ENCODE measurements at places on chromosomes 2 and 18.

- DNase-seq, result no peak
Observed at GRCh38 chr2:105755895-105756294, 11.2 kb downstream of the NCK2 start.

DNA sequence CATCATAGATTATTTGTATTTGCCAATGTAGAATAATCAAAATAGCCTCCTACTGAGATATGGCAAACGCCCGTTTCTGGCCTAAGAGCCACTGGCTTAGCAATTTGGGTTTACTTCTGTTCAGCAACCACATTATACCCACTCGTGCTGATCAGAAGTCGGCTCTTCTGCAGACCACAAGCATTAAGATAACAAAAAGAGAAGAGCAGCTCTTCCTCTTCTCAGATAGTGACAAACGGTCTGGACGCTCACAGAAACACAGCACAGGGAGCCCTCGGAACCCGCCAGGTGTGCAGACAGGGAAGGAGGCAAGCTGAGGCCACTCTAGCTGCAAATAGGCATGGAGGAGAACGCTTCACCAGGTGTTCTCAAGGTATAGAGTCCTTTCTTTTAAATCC lies 164.0 kb downstream of the HDAC4 start:
- no peak for DNase-seq

GRCh38 chr2:126860385-126860784 lies 38.3 kb upstream of the TEX51 start:
- no peak for DNase-seq

- DNase-seq, result no peak
Observed at GRCh38 chr2:120291401-120292311, 39.0 kb downstream of the RALB start.

GRCh38 chr18:21760321-21760720 lies 19.7 kb downstream of the MIB1 start:
- no peak for DNase-seq

GRCh38 chr2:239818086-239818485 lies 207.1 kb downstream of the NDUFA10 start:
- DNase-seq, result no peak

GRCh38 chr2:230318190-230319121 lies 8.5 kb upstream of the SP140L start:
- DNase-seq, result no peak

DNA sequence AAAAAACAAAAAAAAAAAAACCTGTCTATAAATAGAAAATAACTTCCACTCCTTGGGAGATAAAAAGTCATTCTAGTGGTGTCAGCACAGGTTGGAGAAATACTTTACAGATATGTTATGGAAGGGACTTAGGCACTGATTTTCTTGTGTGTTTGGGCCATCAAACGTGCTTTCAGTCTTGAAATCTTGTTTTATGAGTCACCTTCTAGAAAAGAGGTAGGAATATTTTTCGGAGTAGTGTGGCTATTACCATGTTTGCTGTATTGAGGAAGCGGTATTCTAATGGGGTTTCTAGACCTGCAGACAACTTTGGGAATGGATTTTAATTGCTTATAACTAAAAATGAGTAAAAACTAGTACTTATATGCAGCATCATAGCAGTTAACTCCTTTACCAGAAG lies 12.0 kb downstream of the HNMT start:
- no peak for DNase-seq

GRCh38 chr2:64854773-64855237 lies 134.4 kb upstream of the SLC1A4 start:
- DNase-seq, result no peak

GRCh38 chr2:239598732-239599090 lies 197.9 kb upstream of the HDAC4 start:
- no peak for DNase-seq

- DNase-seq, result no peak
Observed at GRCh38 chr18:53219853-53220252, 879.9 kb downstream of the DCC start.

GRCh38 chr2:3626118-3626811 lies 31.4 kb downstream of the COLEC11 start:
- no peak for DNase-seq

DNA sequence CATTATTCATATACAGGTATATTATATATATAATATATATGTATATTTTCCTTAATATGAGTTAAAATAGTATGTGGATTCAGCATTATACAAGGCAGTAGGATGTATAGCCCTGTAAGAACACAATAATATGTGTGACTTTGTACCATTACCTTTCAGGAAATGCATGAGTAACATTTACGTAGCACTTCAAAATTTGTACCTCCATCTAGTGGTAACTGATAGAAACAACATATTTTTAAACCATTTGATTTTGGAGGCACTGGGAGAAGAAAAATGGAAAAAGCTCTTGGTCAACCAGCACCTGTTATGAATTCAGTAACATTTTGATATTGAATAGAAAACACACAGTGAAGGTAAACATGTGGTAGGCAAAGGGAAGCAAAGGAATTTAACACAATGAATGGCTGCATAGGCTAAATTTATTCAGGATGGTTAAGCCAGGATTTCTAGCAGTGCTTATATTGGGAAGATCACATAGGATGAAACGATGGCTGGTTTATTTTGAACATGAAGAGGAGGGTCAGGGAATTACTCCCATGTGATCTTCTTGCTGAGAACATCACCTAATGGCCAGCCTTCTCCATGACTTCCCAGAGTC lies 565.5 kb downstream of the CCDC85A start:
- DNase-seq, result no peak

DNA sequence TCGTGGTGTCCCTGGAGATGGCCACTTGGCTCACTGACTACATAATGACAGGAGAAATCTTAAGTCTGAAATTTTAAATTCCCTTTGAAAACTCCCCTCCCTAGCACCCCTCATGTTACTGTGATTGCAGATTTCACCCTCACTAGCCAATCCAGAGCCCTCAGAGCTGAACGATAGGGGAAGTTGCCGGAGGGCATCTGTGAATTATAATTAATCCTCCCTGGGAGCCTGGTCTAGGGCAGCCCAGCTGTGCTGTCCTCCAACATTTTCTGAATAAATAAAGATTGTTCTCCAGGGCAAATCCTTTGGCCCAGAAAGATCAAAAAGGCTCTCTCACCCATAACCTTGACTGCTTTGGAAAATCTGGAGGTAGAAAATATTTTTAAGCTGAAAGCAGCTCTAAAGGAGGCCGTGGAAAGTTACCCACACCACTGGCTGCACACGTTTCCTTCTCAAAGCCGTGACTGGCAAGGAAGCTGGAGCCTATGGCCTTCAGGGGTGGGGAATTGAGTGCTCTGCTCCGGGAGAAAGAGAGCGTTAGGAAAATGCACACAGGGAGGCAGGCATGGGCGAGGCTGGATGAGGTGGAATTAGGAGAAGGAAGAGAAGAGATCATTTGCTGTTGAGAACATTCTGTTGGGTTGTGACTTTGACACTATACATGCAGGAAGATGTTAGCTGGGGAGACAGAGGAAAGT lies 68.9 kb upstream of the CNGA3 start:
- no peak for DNase-seq

All from cortex of kidney (tissue), 1 donor.